ENCODE measurements at places on chromosomes 16 and 17.

DNA sequence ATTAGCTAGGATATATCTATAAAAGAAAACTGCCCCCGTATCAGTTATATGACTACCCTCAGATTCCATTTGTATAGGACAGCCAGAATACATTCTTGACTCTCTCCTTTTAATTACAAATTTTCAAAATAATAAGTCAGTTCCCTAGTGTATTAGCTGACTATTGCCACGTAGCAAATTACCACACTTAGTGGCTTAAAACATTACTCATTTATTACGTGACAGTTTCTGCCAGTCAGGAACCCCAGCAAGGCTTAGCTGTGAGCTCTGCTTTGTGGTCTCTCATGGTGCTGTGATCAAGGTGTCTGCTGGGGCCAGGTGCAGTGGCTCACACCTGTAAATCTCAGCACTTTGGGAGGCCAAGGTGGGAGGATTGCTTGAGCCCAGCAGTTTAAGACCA, 13.9 kb upstream of the SCNN1B start:
- DNase-seq = no peak

DNA sequence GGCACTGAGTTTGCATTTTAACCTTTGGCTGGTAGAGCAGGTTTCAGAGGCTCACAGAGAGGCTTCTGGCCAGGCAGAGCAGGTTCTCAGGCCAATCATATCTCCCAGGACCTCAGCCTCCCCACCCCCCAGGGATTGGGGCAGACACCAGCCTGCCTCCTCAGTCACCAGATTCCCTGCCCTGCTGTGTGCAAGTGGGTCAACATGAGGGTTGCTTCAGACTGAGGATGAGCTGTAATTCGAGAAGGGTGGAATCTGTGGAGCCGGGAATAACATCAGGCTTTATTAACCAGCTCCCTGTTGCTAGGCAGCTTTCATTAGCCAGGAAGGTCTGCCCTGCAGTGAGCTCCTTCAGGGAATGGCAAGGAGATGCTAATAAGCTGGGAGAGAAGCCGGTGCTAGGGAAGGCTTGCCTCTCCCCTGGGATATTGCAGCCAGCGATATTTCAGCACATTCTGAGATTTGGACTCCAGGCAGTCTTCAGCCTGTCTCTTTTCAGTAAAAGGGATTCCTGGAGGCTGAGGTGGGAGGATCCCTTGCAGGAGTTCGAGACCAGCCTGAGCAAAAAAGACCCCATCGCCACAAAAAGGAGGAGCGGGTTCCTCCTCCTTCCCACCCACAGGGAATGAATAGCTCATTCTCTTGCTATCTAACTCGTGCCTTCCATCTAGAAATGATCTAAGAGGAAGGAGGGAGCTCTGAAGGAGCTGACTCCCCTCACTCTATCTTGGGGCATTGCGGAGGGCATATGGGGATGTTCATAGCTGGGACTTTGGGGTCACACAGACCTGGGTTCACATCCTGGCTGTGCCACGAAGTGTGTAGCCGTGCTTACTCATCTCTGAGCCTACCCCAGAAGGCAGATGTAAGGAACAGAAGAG, 10.7 kb downstream of the SGSM2 start:
- DNase-seq = no peak

- peak; percentile 46 for DNase-seq
Measured at GRCh38 chr17:4908711-4909496, 6.0 kb upstream of the CHRNE start.

DNA sequence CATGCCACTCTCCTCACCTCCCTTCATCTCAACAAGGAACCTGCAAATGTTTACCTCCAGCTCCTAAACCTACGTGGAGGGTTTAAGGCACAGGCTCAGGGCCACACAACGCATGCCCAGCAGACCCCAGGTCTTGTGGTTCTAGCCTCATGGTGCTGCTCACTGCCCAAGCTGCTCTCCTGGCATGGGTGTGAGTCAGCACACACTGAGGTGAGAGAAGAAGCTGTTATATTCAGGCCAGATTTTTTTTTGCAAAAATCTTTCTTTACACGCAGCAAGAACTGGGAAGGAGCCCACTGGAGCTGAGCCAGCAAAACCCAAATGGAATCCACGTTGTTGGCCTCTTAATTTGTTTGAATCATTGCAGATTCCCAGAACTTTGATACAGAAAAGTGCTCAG, 5.5 kb upstream of the C16orf96 start:
- DNase-seq = no peak

GRCh38 chr16:77784441-77785372, 3.7 kb upstream of the VAT1L start:
- no peak for DNase-seq

DNA sequence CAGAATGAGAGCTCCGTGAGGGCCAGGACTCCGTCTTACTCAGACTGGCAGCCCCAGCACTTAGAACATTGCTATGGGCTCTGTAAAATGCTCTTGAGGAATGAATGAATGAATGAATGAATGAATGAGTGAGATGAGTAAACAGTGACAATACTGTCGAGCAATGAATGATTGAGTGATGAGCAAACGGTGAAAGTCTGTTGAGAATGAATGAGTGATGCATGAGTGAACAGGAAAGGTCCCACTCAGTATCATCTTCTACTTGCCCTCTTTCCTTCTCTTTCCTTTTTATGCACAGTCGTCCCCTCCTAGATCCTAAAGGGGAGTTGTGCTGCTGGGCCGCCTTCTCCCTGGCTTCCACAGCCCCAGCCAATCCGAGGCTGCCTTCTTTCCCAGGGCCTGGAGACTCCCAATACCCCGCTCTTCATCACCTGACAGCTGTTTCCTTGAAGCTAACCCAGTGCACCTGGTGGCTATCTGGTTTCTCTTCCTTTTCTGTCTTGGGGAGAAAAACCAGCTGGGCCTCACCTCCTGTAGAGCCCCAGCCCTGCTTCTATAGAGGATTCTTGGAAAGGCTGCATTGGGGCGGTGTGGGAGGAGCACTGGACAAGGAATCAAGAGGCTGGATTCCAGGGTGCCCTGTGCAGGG, 32.7 kb upstream of the CACNG1 start:
- no peak for DNase-seq

- DNase-seq = no peak
Measured at GRCh38 chr17:10071141-10071540, 127.3 kb downstream of the GAS7 start.

DNA sequence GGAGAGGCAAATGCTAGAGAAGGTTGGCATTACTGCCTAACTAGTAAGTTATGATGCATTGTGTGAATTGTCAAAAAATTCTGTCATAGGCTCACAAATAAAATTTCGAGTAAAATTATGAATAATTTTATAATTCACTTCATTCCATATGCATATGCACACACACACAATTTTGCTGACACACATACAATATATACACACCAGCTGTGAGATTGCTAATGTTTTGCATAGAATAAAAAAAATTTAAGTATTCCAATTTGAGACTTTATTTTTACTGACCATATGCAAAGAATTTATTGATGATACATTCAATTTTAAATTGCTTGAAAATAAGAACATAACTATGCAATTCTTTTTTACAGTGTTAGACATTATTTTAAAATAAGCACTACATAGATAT, 6.8 kb upstream of the TMEM100 start:
- DNase-seq = no peak

DNA sequence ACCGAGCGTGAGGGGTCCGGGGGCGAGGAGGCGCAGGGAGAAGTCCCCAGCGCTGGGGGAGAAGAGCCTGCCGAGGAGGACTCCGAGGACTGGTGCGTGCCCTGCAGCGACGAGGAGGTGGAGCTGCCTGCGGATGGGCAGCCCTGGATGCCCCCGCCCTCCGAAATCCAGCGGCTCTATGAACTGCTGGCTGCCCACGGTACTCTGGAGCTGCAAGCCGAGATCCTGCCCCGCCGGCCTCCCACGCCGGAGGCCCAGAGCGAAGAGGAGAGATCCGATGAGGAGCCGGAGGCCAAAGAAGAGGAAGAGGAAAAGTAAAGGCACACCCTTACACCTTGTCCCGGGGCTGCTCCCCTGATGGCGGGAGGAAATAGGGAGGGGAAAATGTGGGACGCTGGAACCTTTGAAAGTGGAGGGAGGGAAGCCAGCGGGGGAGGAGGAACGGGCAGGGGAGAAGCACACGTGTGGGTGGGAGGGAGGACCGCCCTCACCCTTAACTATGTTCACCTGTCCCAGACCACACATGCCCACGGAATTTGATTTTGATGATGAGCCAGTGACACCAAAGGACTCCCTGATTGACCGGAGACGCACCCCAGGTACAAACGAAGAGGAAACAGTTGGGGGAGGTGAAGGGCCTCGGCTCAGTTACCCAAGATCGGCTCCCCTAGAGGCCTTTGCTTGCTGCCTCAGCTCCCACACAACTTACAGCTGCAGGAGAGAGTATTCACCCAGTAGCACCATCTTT, 916 bp downstream of the PAGR1 start:
- no peak for DNase-seq

DNA sequence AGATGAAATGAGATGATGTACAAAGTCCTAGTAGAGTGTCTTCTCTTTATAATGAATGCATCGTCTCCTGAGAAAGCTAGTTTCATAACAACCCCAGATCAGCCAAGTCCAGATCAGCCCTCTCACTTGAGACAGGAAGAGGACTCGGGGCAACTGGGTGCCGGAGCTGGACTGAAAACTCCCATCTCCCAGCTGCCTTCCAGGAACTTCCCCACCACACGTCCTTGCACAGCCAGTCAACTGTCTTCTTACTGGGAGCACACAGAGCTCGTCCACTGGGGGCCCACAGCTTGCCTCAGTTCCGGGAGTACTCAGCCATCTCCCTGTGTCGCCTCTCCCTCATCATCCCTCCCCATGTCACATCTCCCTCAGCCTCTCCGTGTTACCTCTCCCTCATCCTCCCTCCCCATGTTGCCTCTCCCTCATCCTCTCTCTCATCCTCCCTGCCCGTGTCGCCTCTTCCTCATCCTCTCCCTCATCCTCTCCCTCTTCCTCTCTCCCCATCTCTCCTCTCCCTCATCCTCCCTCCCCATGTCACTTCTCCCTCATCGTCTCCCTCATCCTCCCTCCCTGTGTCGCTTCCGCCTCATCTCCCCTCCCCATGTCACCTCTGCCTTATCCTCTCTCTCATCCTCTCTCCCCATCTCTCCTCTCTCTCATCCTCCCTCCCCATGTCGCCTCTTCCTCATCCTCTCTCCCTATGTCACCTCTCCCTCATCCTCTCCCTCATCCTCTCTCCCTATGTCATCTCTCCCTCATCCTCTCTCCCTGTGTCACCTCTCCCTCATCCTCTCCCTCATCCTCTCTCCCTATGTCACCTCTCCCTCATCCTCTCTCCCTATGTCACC, 22.4 kb upstream of the KCNH6 start:
- DNase-seq = no peak

DNA sequence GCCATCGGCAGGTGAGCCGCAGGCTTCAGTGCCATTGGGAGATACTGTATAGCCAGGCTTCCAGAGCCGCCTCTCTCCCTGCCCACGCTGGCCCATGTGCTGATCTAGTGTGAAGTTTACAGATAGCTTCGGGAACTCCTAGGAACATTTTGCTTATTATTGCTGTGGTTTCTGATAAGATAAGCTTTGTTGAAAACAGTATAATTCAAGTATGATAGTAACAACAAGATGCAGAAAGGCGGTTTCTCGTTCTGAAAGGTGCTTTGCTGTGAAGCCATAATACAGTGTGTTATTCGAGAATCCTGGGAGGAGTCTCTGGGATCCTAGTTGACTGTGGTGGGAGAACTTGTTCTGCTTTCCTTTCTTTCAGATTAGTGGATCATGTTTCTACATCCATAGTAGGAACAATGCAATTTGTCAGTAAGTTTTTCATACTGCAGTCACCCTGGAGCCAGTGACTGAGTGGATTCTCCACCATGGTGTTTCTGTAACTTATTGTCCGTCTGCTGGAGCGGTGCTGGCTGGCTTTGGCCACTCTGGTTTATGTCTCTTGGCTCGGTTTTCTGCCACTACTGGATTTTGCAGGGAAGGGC, 31.5 kb downstream of the RAB11FIP3 start:
- DNase-seq = no peak

- DNase-seq = no peak
Measured at GRCh38 chr16:5386989-5387388, 289.4 kb upstream of the EEF2KMT start.

GRCh38 chr16:63372815-63373214, 1336.6 kb upstream of the CDH8 start:
- no peak for DNase-seq

DNA sequence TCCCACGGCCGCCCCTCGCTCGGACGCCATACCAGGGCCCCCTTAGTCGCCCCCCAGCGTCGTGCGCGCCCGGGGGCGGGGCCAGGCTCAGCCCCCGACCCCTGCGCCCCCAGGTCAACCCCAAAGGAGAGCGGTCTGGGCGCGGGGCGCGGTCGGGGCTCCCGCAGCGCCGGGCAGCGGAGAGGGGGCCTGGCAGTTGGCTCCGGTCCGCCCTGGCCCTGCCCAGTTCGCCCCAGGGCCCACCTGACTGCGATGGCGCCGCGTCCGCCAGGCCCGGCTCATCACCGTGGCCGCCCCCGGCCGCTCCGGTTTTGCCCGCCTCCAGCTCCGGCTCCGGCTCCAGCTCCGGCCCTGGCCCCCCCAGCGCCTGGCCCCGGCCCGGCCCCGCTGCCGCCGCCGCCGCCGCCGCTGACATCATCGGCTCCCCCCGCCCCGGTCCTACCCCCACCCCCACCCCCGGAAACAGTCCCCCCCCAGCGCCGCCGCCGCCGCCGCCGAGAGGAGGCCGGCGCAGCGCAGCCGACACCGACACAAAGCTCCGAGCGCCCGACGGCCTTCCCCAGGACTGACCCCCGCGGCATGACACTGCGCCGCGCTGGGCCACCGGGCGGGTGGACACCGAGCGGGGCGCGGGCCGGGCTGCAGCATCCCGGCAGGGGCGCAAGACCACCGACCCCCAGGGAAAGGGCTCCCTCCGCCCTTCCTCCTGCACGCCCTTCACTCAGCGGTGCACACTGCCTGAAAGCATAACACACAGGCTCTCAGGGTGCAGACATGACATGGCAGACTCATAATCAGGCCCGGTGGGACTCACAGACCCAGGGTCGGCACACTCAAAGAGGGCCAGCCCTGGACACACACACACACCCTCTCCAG, at the start of gene ZBTB4:
Gene ZBTB4 (minus strand): TSS at position 419 of the 876 bp plus-strand sequence. CDS start 12,830 bp downstream, outside the sequence.
- DNase-seq = peak; percentile 42

DNA sequence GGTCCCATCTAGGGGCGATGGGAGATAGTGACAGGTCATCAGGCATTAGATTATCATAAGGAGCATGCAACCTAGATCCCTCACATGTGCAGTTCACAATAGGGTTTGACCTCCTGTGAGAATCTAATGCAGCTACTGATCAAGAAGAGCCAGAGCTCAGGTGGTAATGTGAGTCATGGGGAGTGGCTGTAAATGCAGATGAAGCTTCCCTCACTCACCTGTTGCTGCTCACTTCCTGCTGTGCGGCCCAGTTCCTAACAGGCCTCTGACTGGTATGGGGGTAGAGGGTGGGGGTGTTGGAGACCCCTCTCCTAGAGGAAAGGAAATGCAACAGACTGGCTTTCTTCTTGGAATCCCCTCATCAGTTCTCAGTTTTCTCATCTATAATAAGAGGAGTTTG, 131.4 kb downstream of the CA10 start:
- DNase-seq = no peak

DNA sequence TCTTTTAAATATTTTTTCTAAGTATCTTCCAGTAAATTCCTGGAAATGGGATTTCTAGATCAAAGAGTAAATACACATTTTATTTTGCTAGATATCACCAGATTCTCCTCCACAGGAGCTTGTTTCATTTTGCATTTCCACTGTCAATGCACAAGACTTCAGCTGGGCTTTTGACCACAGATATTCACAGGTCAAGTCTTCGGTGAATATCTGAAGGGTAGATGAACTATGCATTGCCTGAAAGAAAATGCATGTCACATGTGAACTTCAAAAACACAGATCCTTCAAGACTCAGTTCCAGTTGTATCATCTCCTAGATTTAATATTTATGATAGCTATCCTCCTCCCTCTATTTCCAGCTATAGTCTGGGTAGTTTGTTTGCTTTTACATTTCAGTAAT, 963.6 kb upstream of the GOT2 start:
- DNase-seq = no peak
